ENCODE measurements at places on chromosomes 13 and 19.
A peak's percentile ranks its signal among the peaks of the same experiment; 100 is the strongest.

GRCh38 chr13:46641274-46642081 lies 88.5 kb downstream of the LRCH1 start:
- H3K27me3 ChIP-seq = no peaks in the 10 kb centered on the region
- H3K27ac ChIP-seq = peak overlapping the region; percentile 51

GRCh38 chr13:40755082-40755700 lies 15.8 kb downstream of the MRPS31 start:
- H3K4me3 ChIP-seq = peak overlapping the region; percentile 32
- no peaks in the 10 kb centered on the region for H3K4me1 ChIP-seq
- no peaks in the 10 kb centered on the region for H3K27me3 ChIP-seq
- H3K36me3 ChIP-seq = peaks cover 19% of the 10 kb centered on the region

- DNase-seq = no peak
- H3K36me3 ChIP-seq = peaks cover 19% of the 10 kb centered on the region
- H3K27me3 ChIP-seq = no peaks in the 10 kb centered on the region
- H3K4me3 ChIP-seq = no peak overlapping the region
- peaks cover 6% of the 10 kb centered on the region for H3K4me1 ChIP-seq
- H3K27ac ChIP-seq = no peak overlapping the region
Observed at GRCh38 chr19:35273686-35274259, 5.0 kb downstream of the USF2 start.

GRCh38 chr13:110716247-110716515 lies 2.7 kb downstream of the ING1 start:
- peak overlapping the region; percentile 97 for H3K4me3 ChIP-seq
- peaks cover 7% of the 10 kb centered on the region for H3K36me3 ChIP-seq
- no peaks in the 10 kb centered on the region for H3K27me3 ChIP-seq
- H3K4me1 ChIP-seq = peaks cover 6% of the 10 kb centered on the region
- H3K27ac ChIP-seq = peak overlapping the region; percentile 97
- DNase-seq = no peak

DNA sequence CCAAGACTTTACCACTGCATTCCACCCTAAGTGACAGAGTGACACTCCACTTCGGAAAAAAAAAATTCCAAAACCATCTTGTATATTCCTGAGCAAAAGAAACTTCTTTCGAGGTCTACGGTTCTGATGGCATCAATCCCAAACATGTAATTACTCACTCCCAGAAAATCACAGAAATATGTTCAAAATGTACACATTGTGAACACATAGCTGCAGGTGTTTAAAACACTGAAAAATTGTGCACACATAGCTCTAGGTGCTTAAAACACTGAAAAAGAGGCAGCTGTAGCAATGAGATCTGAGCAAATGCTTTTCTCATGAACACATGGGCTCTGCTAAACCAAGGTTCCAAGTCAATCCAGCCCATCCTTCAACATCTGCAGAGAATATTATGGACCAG lies 14.0 kb upstream of the ZNF468 start:
- H3K4me3 ChIP-seq = no peak overlapping the region
- H3K36me3 ChIP-seq = no peaks in the 10 kb centered on the region
- no peak for DNase-seq
- H3K27me3 ChIP-seq = no peaks in the 10 kb centered on the region
- no peaks in the 10 kb centered on the region for H3K4me1 ChIP-seq
- H3K27ac ChIP-seq = no peak overlapping the region

GRCh38 chr19:47492137-47492533 lies 8.1 kb upstream of the KPTN start:
- peaks cover 37% of the 10 kb centered on the region for H3K36me3 ChIP-seq
- H3K27me3 ChIP-seq = no peaks in the 10 kb centered on the region
- DNase-seq = no peak
- H3K4me3 ChIP-seq = no peak overlapping the region

DNA sequence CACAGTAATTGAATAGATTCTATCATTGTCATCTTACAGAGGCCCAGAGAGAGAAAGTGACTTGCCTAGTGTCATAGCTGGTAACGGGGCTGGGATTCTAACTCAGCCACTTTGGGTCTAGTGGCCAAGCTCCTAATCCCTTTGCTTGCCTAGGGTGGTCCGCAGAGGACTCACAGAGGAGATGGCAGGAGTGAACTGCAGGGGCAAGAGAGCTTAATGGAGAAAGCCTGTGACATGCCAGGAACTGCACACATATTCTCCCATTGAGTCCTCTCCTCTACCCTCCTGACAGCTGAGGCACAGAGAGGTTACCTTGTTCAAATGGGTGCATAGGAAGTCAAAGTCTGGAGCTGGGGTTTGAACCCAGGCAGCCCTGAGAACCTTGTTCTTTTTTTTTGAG lies 2.7 kb downstream of the LSR start:
- no peak overlapping the region for H3K27ac ChIP-seq
- no peaks in the 10 kb centered on the region for H3K4me1 ChIP-seq
- H3K36me3 ChIP-seq = peaks cover 7% of the 10 kb centered on the region
- no peaks in the 10 kb centered on the region for H3K27me3 ChIP-seq
- DNase-seq = no peak

GRCh38 chr19:33437821-33438671 lies 64.5 kb downstream of the CEBPG start:
- DNase-seq = no peak
- H3K36me3 ChIP-seq = no peaks in the 10 kb centered on the region
- no peak overlapping the region for H3K4me3 ChIP-seq
- peaks cover 6% of the 10 kb centered on the region for H3K4me1 ChIP-seq

DNA sequence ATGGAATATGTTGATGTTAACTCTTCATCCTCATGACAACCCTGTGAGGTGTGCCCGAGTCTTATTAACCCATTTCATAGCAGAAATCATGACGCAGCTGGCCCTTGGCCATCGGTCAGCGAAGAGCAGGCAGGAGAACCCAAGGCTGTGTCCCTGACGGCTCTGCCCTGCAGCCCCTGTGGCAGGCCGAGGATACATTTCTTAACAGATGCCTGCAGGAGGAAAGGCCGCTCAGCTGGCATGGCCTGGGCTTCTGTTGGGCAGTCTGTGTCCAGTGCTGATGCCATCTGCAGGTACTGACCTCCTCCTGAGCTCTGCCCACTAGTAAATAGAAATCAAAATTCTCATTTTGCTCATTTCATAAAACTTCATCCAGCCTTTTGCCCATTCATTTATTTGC lies 35.4 kb upstream of the MCF2L start:
- H3K27me3 ChIP-seq = no peaks in the 10 kb centered on the region
- H3K4me3 ChIP-seq = no peak overlapping the region
- H3K36me3 ChIP-seq = no peaks in the 10 kb centered on the region
- H3K4me1 ChIP-seq = peaks cover 21% of the 10 kb centered on the region
- DNase-seq = no peak

DNA sequence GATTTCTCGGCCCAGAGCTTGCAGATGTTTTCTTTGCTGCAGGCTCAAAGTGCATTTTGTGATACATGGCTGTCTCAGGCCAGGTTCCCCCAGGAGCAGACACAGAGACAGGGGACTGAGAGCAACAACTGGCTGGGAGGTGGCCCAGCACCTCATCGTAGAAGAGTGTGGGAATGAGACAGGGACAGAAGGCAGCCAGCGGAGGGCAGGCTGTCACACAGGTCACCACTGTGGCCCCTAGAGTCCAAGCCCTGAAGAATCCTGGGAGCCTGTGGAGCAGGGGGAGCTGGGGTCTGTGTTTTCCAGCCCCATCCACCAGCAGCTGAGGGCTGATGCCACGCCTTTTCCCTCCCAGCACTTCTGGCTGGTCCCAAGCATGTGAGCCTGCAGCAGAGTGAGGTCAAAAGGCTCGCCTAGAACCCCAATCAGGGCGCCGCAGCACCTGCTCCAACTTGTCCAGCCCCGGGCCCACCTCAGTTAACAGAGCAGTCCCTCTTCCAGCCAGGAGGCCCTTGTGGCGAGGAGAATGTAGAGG lies 723.8 kb downstream of the UQCRFS1 start:
- no peaks in the 10 kb centered on the region for H3K4me1 ChIP-seq
- H3K27me3 ChIP-seq = no peaks in the 10 kb centered on the region
- no peak overlapping the region for H3K27ac ChIP-seq

DNA sequence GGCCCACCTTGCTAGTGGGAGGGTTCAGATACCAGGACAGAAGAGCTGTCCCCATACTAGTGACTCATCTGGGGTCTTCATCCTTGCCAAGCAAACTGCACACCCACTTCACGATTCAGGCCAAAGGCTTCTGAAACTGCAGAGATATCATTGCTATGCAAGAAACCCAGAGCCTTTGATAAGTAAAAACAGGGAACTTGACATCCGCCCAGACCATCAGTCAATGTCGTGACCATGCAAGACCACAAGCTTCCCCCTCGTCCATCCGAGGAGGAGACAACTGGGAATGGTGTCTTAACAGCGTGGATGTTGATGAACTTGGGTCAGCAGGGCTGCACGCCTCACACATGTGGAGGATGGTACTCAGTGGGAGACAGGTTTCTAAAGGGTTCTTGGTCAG lies 58.0 kb downstream of the ABCC4 start:
- DNase-seq = no peak
- H3K4me1 ChIP-seq = peaks cover 9% of the 10 kb centered on the region
- no peaks in the 10 kb centered on the region for H3K27me3 ChIP-seq
- no peak overlapping the region for H3K27ac ChIP-seq

DNA sequence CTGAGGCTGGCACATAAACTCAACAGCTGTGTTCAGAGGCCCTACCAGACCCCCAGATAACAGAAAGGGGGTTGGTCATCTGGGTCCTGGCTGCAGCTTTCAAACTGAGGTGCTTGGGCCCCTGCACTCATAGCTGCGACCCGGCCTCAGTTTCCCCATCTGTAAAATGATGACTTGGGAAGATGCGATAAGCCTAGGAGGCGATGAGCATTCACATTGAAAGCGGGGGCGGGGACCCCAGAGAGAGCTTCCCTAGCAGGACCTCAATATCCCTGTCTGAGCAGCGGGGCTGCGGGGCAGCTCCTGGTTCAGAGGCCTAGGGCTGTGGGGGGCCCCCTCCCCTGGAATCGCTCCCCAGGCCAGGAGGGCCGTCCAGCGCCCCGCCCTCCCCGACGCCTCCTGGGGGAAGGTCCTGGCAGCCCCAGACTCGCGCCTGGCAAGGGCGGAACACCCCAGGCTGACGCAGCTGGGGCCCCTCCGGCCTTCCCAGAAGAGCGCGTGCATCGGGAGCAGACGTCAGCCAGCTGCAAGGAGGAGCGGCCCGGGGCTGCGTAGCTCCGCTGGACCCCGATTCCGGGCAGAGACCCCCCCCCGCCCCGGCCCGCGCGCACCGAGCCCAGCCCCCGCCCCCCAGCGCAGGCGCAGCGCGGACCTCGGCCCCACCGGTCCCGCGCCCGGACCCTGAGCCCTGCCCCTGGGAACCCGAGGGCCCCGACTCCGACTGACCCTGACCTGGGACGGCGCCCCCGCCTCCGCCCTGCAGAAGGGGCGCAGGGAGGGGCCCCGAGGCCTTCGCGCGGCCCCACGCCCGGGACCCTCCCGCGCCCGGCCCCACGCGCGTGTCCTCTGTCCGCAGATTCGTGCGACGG lies 3.5 kb downstream of the FSTL3 start:
- peak overlapping the region; percentile 86 for H3K27ac ChIP-seq
- no peaks in the 10 kb centered on the region for H3K27me3 ChIP-seq
- H3K36me3 ChIP-seq = no peaks in the 10 kb centered on the region
- peaks cover 19% of the 10 kb centered on the region for H3K4me1 ChIP-seq

GRCh38 chr13:25860862-25861261 lies 191.0 kb downstream of the SHISA2 start:
- no peak overlapping the region for H3K27ac ChIP-seq
- H3K4me3 ChIP-seq = no peak overlapping the region
- no peaks in the 10 kb centered on the region for H3K27me3 ChIP-seq
- no peaks in the 10 kb centered on the region for H3K4me1 ChIP-seq
- H3K36me3 ChIP-seq = no peaks in the 10 kb centered on the region

- no peaks in the 10 kb centered on the region for H3K4me1 ChIP-seq
- peak overlapping the region; percentile 77 for H3K27ac ChIP-seq
- H3K36me3 ChIP-seq = no peaks in the 10 kb centered on the region
- H3K27me3 ChIP-seq = no peaks in the 10 kb centered on the region
- DNase-seq = peak; percentile 77
Observed at GRCh38 chr19:33879818-33880575, 83.3 kb downstream of the KCTD15 start.

DNA sequence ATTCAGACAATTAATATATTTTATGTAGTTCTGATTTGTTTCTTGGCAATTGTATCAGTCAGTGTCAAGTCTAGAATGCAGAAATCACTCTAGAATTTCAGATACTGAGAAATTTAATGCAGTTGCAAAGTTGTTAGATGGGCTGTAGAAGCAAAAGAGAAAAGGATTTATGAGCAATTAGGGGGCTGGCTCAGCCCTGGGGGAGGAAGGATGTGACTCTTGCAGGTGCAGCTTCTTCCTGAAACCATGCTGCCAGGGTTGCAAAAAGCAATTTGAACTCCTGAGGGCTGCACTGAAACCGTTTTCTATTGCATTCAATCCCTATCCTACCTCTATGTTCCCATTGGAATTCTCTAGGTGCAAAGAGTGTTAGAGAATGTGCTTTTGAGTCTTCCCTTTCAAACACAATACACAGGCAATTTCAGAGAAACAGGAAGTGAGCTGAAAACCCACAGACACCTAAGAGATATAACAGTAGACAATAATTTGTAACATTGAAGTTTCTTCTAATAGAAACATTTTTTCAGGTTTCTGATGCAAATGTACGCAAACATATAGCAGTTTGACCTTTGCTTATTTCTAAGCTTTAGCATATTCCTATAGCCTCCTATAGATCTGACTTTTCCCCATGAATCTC lies 814.7 kb upstream of the ATXN8OS start:
- H3K27me3 ChIP-seq = no peaks in the 10 kb centered on the region
- H3K36me3 ChIP-seq = no peaks in the 10 kb centered on the region
- H3K27ac ChIP-seq = no peak overlapping the region
- no peaks in the 10 kb centered on the region for H3K4me1 ChIP-seq
- no peak for DNase-seq

DNA sequence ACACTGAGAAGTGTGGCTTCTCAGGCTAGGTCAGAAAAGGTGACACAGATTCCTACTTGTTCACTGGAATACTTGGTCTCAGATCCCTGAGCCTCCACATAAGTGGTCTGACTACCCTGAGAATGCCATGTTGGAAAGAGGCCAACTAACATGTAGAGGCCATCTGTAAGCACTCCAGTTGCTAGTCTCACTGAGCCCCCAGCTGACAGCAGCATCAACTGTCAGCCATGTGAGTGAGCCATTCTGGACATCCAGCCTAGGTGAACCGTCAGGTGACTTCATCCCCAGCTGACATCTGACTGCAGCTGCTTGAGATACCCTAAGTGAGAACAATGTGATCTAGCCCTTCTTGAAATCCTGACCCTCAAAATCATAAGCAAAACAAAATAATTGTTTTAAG lies 18.1 kb upstream of the ARL11 start:
- no peak overlapping the region for H3K27ac ChIP-seq
- no peak overlapping the region for H3K4me3 ChIP-seq
- no peak for DNase-seq
- no peaks in the 10 kb centered on the region for H3K27me3 ChIP-seq
- no peaks in the 10 kb centered on the region for H3K4me1 ChIP-seq
- H3K36me3 ChIP-seq = no peaks in the 10 kb centered on the region

GRCh38 chr13:109699628-109700071 lies 86.7 kb downstream of the IRS2 start:
- H3K4me3 ChIP-seq = no peak overlapping the region
- no peak overlapping the region for H3K27ac ChIP-seq
- no peaks in the 10 kb centered on the region for H3K27me3 ChIP-seq
- no peak for DNase-seq

Data from kidney (tissue), 22 donors.